RWPE1 (cell line): ENCODE measurements at places on chromosomes 6 and 20.

DNA sequence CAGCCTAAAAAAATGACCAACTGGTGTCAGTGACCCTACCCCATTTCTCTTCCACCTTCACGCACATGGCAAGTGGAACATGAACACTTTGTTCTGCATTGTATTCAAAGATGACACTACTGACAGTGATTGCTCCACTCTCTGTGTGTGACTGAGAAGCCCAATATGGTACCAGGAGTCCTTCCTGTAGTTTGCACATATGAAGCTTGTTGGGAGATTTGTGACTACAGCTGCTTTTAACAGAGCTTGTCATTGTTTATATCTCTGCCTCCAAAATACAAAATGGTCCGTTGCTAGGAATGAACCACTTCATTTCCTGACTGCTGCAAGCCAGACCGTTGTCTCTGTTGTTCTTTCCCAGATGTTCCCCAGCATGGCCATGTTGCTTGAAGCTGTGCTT lies 140.3 kb upstream of the TCF21 start:
- no peak for DNase-seq

DNA sequence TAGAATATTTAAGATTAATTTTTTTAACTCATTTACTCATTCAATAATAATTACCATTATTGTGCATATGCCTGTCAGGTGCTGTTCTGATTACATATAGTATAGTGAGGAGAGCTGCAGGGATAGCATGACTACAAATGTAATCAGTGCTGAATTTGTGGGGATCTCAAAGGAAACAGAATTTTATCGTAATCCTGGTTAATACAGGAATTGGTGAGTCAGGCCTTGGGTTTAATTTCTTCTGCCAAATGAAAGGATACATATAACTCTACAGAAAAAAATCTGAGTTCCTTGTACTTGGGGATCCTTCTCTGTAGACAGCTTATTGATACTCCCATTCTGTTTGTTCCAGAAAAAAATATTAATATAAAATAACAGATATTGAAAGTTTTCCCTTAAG lies 297.2 kb downstream of the GJA1 start:
- DNase-seq: no peak

GRCh38 chr6:118981884-118982574 lies 47.1 kb upstream of the MCM9 start:
- no peak for DNase-seq

DNA sequence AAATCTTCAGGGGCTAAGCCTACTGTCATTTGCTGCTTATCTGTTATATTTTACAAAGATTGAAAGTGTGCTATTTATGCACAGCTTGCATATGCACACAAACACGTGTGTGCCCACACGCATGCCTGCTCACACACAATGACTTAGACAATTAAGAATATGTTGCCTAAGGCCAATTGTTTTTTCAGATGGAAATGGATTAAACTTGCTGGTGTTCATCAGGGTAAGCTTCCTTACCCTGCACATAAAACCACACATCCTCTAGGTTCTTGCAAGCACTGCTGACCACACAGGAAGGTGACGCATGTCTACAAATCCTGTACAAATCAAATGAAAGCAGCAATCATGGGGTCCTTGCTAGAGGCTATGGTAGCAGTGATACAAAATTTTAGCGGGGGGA lies 58.4 kb downstream of the GJA10 start:
- peak; percentile 11 for DNase-seq

DNA sequence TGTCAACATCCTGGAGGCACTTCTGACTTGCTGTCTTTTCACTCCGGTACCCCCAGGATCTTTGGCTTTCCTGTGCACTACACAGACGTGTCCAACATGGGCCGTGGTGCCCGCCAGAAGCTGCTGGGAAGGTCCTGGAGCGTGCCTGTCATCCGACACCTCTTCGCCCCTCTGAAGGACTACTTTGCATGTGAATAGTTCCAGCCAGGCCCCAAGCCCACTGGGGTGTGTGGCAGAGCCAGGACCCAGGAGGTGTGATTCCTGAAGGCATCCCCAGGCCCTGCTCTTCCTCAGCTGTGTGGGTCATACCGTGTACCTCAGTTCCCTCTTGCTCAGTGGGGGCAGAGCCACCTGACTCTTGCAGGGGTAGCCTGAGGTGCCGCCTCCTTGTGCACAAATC lies 12.0 kb upstream of the MAPRE1 start:
- DNase-seq: no peak

DNA sequence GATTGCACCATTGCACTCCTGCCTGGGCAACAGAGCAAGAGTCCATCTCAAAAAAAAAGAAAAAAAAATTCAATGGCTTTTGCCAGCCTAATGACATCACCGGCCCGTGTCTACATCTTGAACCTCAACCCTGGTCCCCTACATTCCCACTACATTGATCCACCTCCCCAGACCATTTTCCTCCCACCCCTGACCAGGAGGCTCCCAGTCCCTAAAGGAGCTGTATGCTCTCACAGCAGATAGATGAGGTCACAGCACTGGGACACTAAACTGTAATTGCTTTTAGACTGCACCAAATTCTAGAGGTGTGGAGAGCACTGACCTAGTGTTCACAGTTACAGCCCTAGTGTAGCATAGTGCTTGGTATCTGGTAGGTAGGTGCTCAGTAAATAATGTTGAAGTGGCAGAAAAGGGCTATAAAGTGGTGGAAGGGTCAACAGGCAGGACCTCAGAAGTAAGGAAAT lies 10.7 kb downstream of the TGIF2 start:
- no peak for DNase-seq

GRCh38 chr6:22904431-22904830 lies 335.1 kb downstream of the HDGFL1 start:
- DNase-seq: no peak

DNA sequence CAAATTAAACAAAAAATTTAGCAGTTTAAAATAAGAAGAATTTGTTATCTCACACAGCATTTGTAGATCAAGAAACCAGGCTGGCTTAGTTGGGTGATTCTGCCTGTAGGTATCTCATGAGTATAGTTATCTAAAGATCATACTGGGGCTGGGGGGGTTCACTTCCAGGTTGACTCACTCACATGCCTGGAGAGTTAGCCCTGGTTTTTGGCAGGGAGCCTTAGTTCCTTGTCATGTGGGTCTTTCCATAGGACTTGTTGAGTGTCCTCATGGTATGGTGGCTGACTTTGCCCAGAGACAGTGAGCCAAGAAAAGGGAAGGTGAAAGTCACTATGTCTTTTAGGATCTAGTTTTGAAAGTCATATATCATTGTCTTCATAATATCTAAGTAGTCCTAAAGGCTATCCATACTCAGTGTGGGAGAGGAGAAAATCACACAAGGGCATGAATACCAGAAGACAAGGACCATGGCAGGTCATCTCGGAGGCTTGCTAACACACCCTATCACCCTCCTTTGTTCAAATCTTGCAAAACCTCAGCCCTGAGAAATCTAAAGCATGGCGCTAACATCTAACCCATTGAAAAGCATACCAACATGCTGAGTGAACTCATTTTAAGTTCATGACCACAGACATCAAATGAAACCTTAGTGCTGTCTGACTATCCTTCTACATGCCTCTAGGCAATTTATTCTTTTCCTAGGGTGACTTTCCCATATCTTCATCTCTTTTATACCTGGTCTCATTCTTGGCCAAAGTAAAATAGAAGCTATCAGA lies 39.2 kb downstream of the CYP24A1 start:
- DNase-seq: peak; percentile 63

- DNase-seq: peak; percentile 14
Observed at GRCh38 chr6:140445474-140446004, 1071.1 kb upstream of the CITED2 start.

DNA sequence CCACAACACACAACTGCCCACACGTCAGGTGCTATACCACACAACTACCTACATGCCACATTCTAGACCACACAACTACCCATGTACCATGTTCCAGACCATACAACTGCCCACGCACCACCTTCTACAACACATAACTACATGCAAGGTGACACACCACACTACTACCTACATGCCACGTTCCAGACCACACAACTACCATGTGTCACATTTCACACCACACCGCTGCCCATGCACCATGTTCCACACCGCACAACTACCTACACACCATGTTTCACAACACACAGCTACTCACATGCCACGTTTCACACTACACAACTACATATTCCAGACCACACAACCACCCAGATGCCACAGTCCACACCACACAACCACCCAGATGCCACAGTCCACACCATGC lies 19.8 kb downstream of the THBS2 start:
- DNase-seq: no peak

DNA sequence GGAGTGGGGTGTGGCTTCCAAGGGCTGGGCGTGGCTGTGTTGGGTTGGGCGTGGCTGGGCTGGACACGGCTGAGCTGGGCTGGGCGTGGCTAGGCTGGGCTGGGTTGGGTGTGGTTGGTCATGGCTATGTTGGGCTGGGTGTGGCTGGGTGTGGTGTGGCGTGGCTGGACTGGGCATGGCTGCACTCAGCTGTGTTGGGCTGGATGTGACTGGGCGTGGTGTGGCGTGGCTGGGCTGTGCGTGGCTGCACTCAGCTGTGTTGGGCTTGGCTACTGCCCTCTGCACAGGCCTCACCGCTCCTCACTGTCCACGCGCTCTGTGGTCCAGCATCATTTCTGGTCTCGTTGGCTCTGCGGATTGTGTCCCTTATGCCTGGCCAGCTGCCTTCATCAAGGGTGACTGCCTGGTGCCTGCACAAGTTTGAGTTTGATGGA lies 43.5 kb upstream of the SLCO4A1 start:
- DNase-seq: peak; percentile 95

DNA sequence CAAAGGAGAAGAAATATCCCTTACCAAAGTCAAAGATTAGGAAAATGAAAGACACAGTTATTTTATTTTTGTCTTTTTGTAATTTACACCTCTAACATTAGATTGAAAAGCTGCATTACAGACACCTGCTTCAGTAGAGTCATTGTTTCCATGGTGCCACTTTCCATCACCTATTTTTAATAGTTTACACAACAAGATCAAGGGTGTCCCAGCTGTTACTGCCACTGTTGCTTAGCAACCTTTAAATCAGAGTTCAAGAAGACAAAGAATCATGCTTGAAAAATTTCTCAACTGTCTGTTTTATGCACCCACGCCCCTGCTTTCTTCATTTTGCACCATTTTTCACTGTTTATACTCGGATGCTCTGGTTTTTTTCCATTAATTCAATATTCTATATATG lies 668.2 kb upstream of the GJE1 start:
- no peak for DNase-seq

- DNase-seq: peak; percentile 41
Observed at GRCh38 chr6:156720691-156721685, 56.2 kb upstream of the ARID1B start.

GRCh38 chr6:11645016-11645415 lies 107.5 kb downstream of the TMEM170B start:
- no peak for DNase-seq

DNA sequence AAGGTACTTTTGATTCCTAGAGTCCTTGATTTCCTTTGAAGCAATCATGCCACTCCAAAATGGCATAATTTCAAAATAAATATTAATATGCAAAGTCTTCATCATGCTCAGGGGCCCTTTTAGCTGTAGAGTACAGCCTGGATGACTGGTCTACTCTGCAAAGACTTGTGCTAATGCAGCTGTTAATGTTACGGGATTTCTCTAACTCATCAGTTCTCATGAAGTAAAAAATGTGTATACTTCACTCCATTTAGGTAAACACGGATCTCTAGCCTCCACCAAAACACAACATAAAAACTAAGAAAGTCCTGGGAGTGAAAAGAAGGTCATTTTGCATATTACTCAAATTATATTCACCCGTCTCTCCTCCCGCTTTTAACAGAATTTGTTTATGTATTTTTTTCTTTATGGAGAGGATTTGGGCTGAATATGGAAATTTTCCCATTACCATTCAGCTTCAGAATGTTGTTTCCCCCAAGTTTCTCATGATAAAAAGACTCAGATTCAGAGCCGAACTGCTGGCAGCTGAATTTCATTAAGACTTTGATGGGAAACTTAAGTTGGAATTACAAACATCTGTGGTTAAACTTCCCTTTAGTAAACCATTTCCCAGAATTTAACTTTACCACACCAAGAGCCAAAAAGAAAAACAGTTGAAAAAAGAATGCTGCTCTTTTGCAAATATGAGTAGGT lies 8.7 kb downstream of the LAMA4 start:
- DNase-seq: no peak

DNA sequence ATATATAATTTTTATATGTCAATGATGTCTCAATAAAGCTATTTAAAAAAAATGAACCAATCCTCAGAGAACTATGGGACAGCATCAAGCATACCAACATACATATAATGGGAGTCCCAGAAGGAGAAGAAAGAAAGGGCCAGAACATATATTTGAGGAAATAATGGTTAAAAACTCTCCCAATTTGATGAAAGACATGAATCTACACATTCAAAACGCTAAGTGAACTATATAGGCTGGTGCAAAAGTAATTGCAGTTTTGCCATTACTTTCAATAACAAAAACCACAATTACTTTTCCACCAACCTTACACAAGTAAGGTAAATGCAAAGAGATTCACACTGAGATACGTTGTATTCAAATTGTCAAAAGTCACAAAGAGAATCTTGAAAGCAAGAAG lies 43.4 kb downstream of the ZNF133 start:
- DNase-seq: no peak

GRCh38 chr6:63580704-63580961 lies 8.4 kb downstream of the LOC128125822 start:
- DNase-seq: no peak

DNA sequence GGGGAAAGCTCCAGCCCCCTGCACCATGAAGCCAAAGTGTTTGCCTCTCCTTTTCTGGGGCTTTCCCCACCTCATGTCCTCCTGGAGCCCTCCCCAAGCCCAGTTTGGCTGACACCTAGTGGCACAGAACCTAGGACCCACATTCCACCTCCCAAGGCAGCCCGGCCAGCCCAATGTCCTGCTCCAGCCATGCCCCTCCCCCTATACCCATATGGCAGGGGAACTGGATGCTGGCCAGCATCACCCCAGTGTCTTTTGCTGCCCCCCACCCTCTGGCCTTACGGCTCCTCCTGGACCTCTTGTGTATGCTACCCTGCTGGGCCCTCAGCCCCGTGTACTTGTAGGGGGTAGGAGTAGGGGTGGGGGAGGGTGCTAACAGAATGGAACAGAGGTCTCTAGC lies 170.1 kb downstream of the KIF6 start:
- DNase-seq: no peak

GRCh38 chr6:22717915-22718314 lies 148.5 kb downstream of the HDGFL1 start:
- no peak for DNase-seq

DNA sequence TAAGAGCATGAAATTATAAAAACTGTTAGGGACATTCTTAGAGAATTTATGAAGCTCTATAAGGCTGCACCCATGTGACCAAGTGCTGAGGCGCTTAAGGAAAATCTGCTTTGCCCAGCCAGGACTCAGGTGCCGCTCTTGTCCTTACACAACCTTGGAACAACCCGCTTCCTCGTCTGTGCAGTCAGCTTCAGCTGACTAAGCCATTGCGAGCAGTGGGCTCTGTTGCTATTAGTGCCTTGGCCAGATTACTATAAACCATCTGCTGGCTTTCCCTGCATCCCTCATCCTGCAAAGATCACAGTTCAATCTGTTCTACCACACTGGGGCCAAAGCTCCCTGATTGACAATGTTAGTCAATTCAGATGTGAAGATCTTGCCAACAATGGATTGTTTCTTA lies 89.1 kb upstream of the E2F3 start:
- DNase-seq: no peak

- no peak for DNase-seq
Observed at GRCh38 chr20:36279776-36280175, 26.4 kb upstream of the DLGAP4 start.

GRCh38 chr20:258963-259362 lies 1.4 kb downstream of the DEFB132 start:
- DNase-seq: no peak

- DNase-seq: no peak
Observed at GRCh38 chr6:157984686-157985225, 3.1 kb downstream of the SYNJ2 start.
